ENCODE measurements at places on chromosomes 11 and 22. TPM values are rescaled to one million over a fixed set of nuclear protein-coding genes. Genes with fewer than 3 reads are reported as not detected.
A peak's percentile ranks its signal among the peaks of the same experiment; 100 is the strongest.

DNA sequence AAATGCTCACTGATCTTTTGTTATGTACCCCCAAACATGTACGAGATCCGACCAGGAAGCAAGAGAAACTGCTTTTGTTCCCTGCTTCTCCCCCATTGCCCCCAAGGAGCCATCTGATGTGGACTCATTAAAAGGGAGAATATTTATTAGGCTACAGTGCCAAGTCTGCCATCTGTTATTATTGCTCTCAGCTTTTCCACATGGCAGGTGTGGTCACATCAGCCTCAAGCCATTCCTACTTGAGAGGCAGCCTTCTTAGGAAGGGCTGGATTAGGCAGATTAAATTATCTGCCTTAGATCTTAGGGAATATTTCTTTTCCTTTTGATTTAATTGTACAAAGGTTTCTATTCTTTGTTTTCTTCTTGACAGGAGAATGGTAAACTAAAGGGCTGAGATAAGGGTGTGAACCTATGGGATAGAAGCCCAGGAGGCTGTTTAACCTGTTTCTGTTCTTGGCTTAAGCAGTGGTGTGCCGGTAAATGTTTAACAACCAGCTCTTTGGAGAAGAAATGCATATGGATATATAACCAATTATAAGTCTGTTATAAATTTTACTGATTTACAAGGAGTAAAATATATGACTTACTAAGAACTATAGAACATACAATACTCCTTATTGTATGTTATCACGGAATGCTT is 88.8 kb downstream of the PDHX start:
- no peaks in the 10 kb centered on the region for H3K27me3 ChIP-seq
- no peak overlapping the region for H3K4me3 ChIP-seq
- H3K36me3 ChIP-seq: no peaks in the 10 kb centered on the region
- no peak overlapping the region for H3K27ac ChIP-seq
- H3K4me1 ChIP-seq: peaks cover 4% of the 10 kb centered on the region
- DNase-seq: no peak

- H3K27me3 ChIP-seq: peaks cover 38% of the 10 kb centered on the region
- H3K4me3 ChIP-seq: peak overlapping the region; percentile 23
- no peaks in the 10 kb centered on the region for H3K4me1 ChIP-seq
- DNase-seq: peak; percentile 74
- H3K36me3 ChIP-seq: no peaks in the 10 kb centered on the region
- no peak overlapping the region for H3K27ac ChIP-seq
Measured at GRCh38 chr11:133082841-133083488, 449.3 kb downstream of the OPCML start.

GRCh38 chr11:74696939-74697675 is 34.1 kb downstream of the CHRDL2 start:
- H3K4me3 ChIP-seq: no peak overlapping the region
- no peaks in the 10 kb centered on the region for H3K36me3 ChIP-seq
- DNase-seq: no peak
- H3K27ac ChIP-seq: no peak overlapping the region
- H3K27me3 ChIP-seq: no peaks in the 10 kb centered on the region
- H3K4me1 ChIP-seq: no peaks in the 10 kb centered on the region

- DNase-seq: no peak
- no peaks in the 10 kb centered on the region for H3K27me3 ChIP-seq
- H3K4me1 ChIP-seq: peaks cover 5% of the 10 kb centered on the region
- H3K36me3 ChIP-seq: no peaks in the 10 kb centered on the region
- H3K4me3 ChIP-seq: no peak overlapping the region
Measured at GRCh38 chr11:22720457-22720856, 54.0 kb downstream of the GAS2 start.

DNA sequence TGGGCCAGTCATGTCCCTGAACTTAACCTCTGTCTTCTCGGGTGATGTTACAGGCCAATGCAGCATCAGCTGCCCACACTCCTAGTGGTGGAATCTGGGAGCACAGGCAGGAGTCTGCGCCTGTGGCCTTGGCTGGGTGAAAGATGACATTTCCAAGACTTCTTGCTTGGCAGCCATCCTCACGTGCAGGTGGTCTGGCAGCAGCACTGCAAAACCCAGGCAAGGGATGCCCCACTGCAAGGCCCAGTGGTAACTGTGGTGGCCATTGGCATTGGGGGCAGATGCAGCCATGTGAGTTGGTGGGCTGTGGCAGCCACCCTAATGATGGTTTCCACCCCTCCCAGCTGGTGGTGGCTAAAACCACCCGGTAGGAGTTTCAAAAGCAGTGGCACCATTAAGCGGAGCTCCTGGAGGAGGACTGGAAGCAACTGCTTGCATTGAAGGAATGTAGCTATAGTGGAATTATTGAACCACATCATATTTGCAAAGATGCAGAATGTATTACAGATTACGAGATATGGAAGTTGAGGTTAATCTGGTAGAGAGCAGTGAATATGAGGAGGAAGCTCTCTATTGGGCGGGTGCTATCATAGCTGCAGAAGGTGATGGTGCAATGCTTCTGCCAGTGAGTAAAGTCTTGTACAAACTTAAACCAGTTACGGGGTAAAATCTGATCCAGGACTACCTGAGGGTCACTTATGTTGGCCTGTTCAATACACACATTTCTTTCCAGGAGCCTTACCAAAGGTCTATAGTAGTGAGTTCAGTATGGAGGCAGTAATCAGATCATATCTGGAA is 120.7 kb upstream of the TOP3B start:
- no peaks in the 10 kb centered on the region for H3K4me1 ChIP-seq
- DNase-seq: no peak
- H3K27me3 ChIP-seq: peaks cover 8% of the 10 kb centered on the region
- no peaks in the 10 kb centered on the region for H3K36me3 ChIP-seq

KRTAP5-9 gene
- total RNA-seq: not detected

GRCh38 chr11:126153972-126154371 is 57.5 kb downstream of the RPUSD4 start:
- H3K36me3 ChIP-seq: no peaks in the 10 kb centered on the region
- H3K4me1 ChIP-seq: no peaks in the 10 kb centered on the region

KCNQ1OT1 gene
- 4.1 TPM for total RNA-seq

CDC42BPG gene
- total RNA-seq: 4.6 TPM

DNA sequence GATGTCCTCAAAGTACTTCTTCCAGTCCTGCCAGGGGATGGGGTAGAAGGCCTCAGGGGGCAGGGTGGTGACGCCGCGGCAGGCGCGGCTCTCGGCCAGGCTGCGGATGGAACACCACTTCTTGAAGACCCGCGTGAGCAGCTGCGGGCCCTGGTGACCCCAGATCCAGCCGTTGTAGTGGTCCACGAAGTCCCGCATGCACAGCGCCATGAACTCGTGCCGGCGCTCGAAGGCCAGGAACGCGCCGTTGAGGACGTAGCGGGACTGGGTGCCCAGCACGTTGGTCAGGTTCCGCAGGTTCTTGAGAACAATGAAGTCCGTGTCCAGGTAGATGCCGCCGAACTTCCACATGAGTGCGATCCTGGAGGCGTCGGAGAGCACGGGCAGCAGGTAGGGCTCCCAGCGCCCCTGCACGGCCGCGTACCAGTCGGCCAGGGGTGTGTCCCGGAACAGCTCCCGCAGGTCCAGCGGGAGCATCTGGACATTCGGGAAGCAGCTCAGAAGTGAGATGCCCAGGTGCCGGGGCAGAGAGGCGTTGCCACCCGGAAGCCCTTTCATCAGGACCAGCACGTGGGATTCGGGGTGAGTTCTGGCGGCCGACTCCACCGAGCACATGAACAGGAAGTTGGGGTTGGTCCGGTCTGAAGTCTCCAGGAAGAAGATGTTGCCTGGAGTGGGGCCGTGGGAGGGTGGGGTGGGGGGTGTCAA is 27.5 kb downstream of the A4GALT start:
- no peak overlapping the region for H3K27ac ChIP-seq
- H3K36me3 ChIP-seq: no peaks in the 10 kb centered on the region
- no peak overlapping the region for H3K4me3 ChIP-seq

DNA sequence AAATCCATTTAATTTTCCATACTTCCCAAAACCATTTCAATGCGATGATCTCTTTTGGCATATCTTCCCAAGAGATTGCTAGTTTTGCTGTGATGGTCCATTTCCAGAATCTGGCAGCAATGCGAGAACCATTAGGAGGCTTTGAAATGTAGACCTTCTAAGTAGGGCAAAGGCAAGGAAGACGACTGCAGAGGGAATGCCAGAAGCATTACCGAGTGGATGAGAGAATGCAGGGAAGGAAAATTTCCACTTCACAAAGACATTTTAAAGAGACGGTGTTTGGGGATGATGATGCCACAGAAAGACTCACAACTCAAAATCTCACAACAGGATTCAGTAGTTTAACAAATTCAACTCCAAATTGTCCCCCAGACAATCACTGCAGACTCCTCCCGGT is 471 bp upstream of the CEP126 start:
- H3K4me3 ChIP-seq: peak overlapping the region; percentile 82
- no peaks in the 10 kb centered on the region for H3K27me3 ChIP-seq
- DNase-seq: no peak
- no peaks in the 10 kb centered on the region for H3K36me3 ChIP-seq
- H3K4me1 ChIP-seq: peaks cover 18% of the 10 kb centered on the region

ARHGAP20 gene
- 7.9 TPM for total RNA-seq

DNA sequence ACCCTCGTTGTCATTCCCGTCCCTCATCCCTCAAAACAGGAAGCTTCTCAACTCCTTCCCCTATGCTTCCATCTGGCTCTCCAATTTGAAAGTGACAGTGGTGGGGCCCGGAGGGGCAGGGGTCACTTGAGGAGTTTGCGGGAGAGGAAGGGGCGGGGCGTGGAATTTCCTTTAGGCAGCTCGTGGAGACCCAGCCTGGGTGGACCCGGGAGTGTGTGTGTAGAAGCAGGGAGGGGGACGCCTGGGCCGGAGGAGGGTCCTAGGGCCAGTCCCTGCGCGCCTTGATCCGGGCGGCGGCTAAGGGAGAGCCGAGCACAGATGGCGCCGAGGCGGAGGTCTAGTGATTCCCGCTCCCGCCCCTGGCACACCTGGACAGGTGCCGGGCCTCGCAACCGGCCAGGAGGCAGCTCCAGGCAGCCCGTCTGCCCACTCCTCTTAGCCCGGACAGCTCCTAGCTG is 7.8 kb upstream of the PAX6 start:
- H3K27me3 ChIP-seq: peaks cover 100% of the 10 kb centered on the region
- no peak for DNase-seq

PLAAT2 gene
- total RNA-seq: not detected

GRCh38 chr11:124240621-124241397 is at the start of gene OR8G1:
OR8G1 (plus strand) TSS chr11:124241095; CDS start chr11:124249676, 8,581 bp downstream.
- H3K36me3 ChIP-seq: no peaks in the 10 kb centered on the region
- H3K27ac ChIP-seq: no peak within 1 kb of the TSS
- no peak within 1 kb of the TSS for H3K4me3 ChIP-seq
- DNase-seq: no peak

DNA sequence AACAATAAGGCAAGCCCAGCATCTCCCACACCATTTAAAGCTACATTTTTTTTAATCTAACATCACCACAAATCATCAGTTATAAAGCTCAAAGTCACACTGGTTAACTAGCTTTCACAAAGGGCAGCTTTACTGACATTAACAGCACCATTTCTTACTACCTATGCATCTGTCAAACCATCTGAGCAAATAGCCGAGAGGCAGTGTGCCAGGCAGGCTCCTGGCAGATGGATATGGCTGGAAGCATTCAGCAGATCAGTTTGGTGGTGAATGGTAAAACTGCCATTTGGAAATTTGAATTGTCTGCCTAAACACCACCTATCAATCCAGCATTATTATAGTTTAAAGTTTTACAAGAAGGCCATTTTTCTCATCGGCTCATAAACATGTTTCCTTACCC is 131.2 kb downstream of the TTC28 start:
- peak overlapping the region; percentile 43 for H3K27ac ChIP-seq
- H3K36me3 ChIP-seq: no peaks in the 10 kb centered on the region
- peaks cover 10% of the 10 kb centered on the region for H3K4me1 ChIP-seq
- no peaks in the 10 kb centered on the region for H3K27me3 ChIP-seq
- H3K4me3 ChIP-seq: no peak overlapping the region

- no peak for DNase-seq
- H3K4me1 ChIP-seq: peaks cover 9% of the 10 kb centered on the region
- no peaks in the 10 kb centered on the region for H3K36me3 ChIP-seq
- H3K27me3 ChIP-seq: no peaks in the 10 kb centered on the region
Measured at GRCh38 chr11:13450832-13451397, 12.1 kb downstream of the BTBD10 start.

CHRM1 gene
- total RNA-seq: 0.41 TPM

SERHL2 gene
- 0.49 TPM for total RNA-seq

- no peaks in the 10 kb centered on the region for H3K27me3 ChIP-seq
- H3K36me3 ChIP-seq: no peaks in the 10 kb centered on the region
- no peak for DNase-seq
- no peak overlapping the region for H3K27ac ChIP-seq
Measured at GRCh38 chr11:116335078-116335477, 437.7 kb downstream of the BUD13 start.

GRCh38 chr22:25154667-25154999 is 45.0 kb upstream of the CRYBB3 start:
- H3K4me1 ChIP-seq: peaks cover 6% of the 10 kb centered on the region
- no peak overlapping the region for H3K4me3 ChIP-seq
- H3K36me3 ChIP-seq: no peaks in the 10 kb centered on the region
- H3K27ac ChIP-seq: no peak overlapping the region
- no peaks in the 10 kb centered on the region for H3K27me3 ChIP-seq

DNA sequence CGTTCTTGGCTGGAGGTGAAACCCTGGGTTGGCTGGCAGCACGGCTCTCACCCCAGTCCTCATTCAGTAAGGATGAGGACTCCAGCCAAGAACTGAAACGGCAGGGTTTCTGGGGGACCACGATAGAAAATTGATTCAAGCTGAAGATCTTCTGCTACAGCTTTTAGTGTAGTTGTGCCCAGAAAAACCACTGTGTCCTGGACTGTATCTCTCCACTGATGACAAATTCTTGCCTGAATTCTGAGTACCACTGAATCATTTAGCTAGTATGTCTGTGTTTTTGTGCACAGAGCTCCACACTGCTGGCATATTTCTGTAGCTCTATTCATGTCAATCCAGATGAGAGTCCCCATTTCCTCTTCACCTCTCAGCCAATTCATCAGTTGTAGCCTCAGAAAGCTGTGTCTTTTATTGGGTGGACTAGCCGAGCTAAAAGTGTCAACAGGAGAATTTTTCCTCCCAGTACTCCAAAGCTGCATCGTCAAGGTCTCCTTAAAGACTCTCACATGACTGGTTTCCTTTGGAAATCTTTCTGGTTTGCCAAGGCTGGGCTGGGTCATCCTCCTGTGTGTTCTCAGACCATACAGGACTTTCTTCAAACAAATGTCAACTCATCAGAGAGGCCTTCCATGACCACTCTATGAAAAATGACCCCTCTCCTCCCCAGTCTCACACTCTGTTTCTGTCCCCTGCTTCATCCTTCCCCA is 144.6 kb downstream of the LDLRAD3 start:
- DNase-seq: no peak
- no peak overlapping the region for H3K4me3 ChIP-seq
- H3K36me3 ChIP-seq: no peaks in the 10 kb centered on the region
- peaks cover 11% of the 10 kb centered on the region for H3K4me1 ChIP-seq
- no peak overlapping the region for H3K27ac ChIP-seq

- DNase-seq: no peak
- H3K27me3 ChIP-seq: no peaks in the 10 kb centered on the region
- H3K27ac ChIP-seq: no peak overlapping the region
- peaks cover 40% of the 10 kb centered on the region for H3K4me1 ChIP-seq
Measured at GRCh38 chr22:40236131-40236665, 58.5 kb downstream of the TNRC6B start.
